ENCODE measurements at places on chromosomes 3 and 15. TPM values are rescaled to one million over a fixed set of nuclear protein-coding genes. Genes with fewer than 3 reads are reported as not detected.

SAXO2 gene
- 1.6 TPM for total RNA-seq

CLDN1 gene
- 14.2 TPM for total RNA-seq

AADACL2 gene
- not detected for total RNA-seq

TLR9 gene
- not detected for total RNA-seq

ALPK3 gene
- 0.86 TPM for total RNA-seq

SLC51A gene
- not detected for total RNA-seq

PPP1R14D gene
- not detected for total RNA-seq

IFRD2 gene
- 82.0 TPM for total RNA-seq

C3orf80 gene
- total RNA-seq: 0.86 TPM

SLC38A3 gene
- not detected for total RNA-seq

GOLGA8R gene
- total RNA-seq: 1.3 TPM

NSMCE3 gene
- total RNA-seq: 9.3 TPM

GABRR3 gene
- total RNA-seq: not detected

SNAP23 gene
- total RNA-seq: 81.5 TPM

KAT2B gene
- total RNA-seq: 9.7 TPM

CSPG5 gene
- 0.32 TPM for total RNA-seq

KBTBD13 gene
- total RNA-seq: not detected

SEMA6D gene
- total RNA-seq: 3.0 TPM

PIK3CB gene
- total RNA-seq: 8.4 TPM

RNF123 gene
- 31.5 TPM for total RNA-seq

P3H2 gene
- 51.8 TPM for total RNA-seq

NTRK3 gene
- not detected for total RNA-seq

ANKRD34C gene
- total RNA-seq: not detected

FBXW12 gene
- total RNA-seq: not detected

EFCC1 gene
- not detected for total RNA-seq

SEMA3G gene
- 0.32 TPM for total RNA-seq

CHRFAM7A gene
- under 0.01 TPM for total RNA-seq

CTXND1 gene
- not detected for total RNA-seq

XCR1 gene
- not detected for total RNA-seq

SYNPR gene
- not detected for total RNA-seq

PLS1 gene
- total RNA-seq: 1.6 TPM

LACTB gene
- total RNA-seq: 63.5 TPM

IMP3 gene
- 41.6 TPM for total RNA-seq

PLIN1 gene
- total RNA-seq: under 0.01 TPM

CFAP100 gene
- not detected for total RNA-seq

IQCH gene
- 2.6 TPM for total RNA-seq

GRK7 gene
- total RNA-seq: not detected

NLGN1 gene
- 18.1 TPM for total RNA-seq

FAM219B gene
- total RNA-seq: 41.5 TPM

EPHB1 gene
- total RNA-seq: 0.32 TPM

SHC4 gene
- total RNA-seq: 3.5 TPM

CASR gene
- total RNA-seq: not detected

GOLGA6L26 gene
- not detected for total RNA-seq

FAM3D gene
- not detected for total RNA-seq

CHRNA5 gene
- total RNA-seq: 0.64 TPM

TOP2B gene
- 86.7 TPM for total RNA-seq

HRG gene
- not detected for total RNA-seq

DENND6A gene
- 33.2 TPM for total RNA-seq

VILL gene
- 4.3 TPM for total RNA-seq

KNG1 gene
- total RNA-seq: not detected

TMEM207 gene
- total RNA-seq: not detected

SLC35G2 gene
- 17.3 TPM for total RNA-seq

ZNF385D gene
- 0.64 TPM for total RNA-seq

C3orf49 gene
- total RNA-seq: not detected

GOLGA8Q gene
- total RNA-seq: 0.43 TPM
